ENCODE measurements at places on chromosomes 11 and 22.

DNA sequence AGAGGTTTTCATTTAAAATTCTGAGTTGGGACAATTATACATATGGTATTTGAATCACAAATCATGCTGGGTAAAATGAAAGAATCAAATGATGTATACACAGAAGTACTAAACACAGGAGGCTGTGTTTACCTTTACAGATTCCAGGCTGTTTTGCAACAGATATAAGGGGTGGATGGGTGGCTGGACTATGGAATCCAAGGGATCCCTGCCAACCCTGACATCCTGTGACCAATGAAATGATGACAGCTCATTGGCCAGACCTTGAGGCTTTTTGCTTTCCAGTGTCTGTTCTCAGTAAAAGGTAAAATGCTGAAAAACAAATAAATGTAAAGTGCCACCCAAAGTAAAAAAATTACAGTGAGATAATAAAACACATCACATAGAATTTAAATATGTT is 3.3 kb upstream of the DDI1 start:
- no peak for DNase-seq

DNA sequence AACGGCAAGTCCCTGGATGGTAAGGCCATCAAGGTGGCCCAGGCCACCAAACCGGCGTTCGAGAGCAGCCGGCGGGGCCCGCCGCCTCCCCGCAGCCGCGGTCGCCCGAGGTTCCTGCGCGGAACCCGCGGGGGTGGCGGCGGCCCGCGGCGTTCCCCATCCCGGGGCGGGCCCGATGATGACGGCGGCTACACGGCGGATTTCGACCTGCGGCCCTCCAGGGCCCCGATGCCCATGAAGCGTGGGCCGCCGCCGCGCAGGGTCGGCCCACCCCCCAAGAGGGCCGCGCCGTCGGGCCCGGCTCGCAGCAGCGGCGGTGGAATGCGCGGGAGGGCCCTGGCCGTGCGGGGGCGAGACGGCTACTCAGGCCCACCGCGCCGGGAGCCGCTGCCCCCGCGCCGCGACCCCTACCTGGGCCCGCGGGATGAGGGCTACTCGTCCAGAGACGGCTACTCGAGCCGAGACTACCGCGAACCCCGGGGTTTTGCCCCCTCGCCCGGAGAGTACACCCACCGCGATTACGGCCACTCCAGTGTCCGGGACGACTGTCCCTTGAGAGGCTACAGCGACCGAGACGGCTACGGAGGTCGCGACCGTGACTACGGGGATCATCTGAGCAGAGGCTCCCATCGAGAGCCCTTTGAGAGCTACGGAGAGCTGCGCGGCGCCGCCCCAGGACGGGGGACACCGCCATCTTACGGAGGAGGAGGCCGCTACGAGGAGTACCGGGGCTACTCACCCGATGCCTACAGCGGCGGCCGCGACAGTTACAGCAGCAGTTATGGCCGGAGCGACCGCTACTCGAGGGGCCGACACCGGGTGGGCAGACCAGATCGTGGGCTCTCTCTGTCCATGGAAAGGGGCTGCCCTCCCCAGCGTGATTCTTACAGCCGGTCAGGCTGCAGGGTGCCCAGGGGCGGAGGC is 792 bp downstream of the RBMXL2 start:
- no peak for DNase-seq

- DNase-seq: no peak
Observed at GRCh38 chr11:11563200-11563975, 58.4 kb downstream of the GALNT18 start.

- no peak for DNase-seq
Observed at GRCh38 chr11:134371436-134372185, 39.8 kb downstream of the GLB1L2 start.

- no peak for DNase-seq
Observed at GRCh38 chr11:1939006-1939625, 8.0 kb upstream of the MRPL23 start.

GRCh38 chr11:85182441-85183387 is 444.4 kb downstream of the DLG2 start:
- no peak for DNase-seq

GRCh38 chr11:59186130-59186594 is 14.2 kb downstream of the DTX4 start:
- no peak for DNase-seq

- no peak for DNase-seq
Observed at GRCh38 chr11:59201353-59201752, 11.4 kb downstream of the MPEG1 start.

- DNase-seq: no peak
Observed at GRCh38 chr11:44906649-44907048, 44.0 kb downstream of the TP53I11 start.

DNA sequence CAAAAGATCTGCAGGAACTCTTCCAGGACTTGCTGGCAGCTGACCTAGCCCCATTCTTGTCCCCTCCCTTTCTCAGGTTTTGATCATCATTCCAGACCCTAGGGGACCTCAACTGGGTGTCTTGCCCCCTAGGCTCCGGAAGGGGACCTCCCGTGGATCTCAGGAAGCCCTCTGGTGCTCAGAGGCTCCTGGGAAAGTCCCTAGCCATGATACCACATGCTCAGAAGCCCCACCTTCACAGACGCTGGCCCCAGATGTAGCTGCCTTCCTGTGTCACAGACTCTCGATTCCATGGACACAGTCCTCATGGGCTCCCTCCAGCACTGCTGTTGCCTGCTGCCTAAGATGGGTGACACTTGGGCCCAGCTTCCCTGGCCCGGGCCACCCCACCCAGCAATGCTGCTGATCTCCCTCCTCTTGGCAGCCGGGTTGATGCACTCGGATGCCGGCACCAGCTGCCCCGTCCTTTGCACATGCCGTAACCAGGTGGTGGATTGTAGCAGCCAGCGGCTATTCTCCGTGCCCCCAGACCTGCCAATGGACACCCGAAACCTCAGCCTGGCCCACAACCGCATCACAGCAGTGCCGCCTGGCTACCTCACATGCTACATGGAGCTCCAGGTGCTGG is at the start of gene LRRC55:
TSS of gene LRRC55 (plus strand) at position 276 of the 628 bp plus-strand sequence. CDS start at position 346, 70 bp downstream.
- no peak for DNase-seq

DNA sequence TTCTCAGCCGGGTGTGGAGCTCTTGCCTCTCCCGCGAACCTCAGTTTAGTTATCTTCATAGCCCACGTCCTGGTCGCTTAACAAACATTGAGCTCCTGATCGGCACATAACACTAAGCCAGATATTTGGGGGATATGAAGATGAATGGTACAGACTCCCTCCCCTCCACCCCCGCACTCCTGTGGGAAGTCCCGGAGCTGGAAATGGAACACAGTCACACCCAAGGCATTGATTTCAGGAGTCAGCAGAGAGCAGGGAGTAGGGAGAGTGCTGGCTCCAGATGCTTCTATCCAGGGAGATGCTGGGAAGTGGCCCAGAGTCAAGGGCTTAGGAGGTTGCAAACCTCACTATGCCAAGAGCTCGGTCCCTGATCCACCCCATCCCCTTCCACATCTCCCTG is 26.1 kb upstream of the CABP7 start:
- no peak for DNase-seq

DNA sequence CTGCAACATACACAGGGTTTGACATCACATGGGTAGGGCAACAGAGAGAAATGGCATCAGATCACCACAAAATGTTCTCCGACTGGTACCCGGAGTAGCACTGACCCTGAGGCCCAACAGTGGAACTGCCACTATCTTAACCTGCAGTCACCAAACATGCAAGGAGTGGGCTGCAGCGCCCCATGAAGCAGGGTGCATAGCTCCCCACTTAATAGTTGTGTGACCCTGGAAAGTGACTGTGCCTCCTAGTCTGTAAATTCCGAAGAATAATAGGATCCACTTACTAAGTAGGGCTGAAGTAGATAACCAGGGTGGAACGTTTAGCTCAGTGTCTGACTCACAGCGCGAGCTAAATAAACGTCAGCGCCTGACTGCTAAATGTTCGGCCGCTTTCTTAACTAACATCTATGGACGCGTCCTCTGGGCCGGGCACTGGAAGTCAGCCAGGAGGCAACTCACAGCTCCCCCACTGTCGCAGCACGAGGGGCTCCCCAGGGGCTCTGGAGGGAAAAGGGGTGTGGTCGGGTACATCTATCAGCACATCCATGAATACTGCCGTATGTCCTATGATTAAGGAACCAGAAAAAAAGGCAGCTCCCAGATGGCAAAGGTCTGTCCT is 777 bp downstream of the LTO1 start:
- DNase-seq: no peak

DNA sequence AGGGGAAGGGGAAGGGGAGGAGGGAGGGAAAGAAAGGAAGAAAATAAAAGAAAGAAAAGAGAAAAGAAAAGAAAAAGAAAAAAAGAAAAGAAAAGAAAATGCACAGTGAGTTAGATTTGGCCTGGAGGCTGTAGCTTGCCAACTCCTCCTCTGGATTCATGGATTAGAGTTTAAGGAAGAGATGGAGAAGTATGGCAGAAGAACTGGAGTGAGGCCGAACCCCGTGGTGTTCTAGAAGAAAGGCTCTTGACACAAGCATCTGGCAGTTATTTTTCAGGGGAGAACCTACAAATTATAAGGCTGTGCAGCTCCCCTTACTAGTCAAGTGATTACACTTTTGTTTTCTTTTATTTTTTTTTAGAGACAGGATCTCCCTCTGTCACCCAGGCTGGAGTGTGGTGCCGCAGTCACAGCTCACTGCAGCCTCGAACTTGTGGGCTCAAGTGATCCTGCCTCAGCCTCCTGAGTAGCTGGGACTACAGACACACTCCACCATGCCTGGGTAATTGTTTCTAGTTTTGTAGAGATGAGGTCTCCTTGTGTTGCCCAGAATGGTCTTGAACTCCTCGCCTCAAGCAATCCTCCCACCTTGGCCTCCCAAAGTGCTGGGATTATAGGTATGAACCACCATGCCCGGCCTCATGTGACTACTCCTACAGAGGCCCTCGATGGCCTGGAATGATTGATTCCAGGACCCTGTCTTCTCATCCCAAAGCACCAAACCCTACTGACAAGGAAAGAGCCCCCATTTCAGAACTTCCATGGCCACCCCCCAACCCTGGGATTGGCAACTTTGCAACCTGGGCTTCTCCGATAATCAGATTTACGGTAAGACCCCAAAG is 19.5 kb downstream of the ZNF74 start:
- DNase-seq: no peak

GRCh38 chr11:95229199-95229992 is 1.6 kb downstream of the SESN3 start:
- DNase-seq: no peak

DNA sequence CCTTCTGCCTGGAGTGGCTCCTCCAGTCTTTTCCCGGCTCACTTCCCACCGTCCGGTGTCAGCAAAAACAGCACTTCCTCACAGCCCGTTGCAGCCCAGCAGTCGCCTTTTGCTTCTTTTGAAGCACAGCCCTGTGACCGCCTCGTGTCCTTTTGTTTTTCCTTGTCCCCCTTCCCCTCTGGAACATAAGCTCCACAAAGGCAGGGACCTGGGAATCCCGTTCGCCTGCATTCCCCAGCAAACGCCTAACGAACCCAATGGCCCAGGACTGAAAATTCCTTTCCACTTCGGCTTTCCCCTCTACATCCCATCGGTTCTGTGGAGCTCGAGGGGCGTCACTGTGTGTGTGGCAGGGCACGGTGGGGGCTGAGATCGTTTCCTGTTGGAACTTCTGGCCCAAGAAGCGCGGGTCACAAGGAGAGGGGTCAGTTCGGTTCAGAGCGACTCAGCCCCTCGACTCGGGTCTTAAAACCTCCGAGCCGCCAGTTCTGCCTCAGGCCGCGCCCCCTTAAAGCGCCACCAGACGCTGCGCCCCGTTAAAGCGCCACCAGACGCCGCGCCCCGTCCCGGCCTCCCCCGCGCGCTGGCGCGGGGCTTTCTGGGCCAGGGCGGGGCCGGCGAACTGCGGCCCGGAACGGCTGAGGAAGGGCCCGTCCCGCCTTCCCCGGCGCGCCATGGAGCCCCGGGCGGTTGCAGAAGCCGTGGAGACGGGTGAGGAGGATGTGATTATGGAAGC is 841 bp downstream of the RIC8A start:
- peak; percentile 84 for DNase-seq

GRCh38 chr11:132782102-132782501 is 750.2 kb downstream of the OPCML start:
- DNase-seq: no peak

DNA sequence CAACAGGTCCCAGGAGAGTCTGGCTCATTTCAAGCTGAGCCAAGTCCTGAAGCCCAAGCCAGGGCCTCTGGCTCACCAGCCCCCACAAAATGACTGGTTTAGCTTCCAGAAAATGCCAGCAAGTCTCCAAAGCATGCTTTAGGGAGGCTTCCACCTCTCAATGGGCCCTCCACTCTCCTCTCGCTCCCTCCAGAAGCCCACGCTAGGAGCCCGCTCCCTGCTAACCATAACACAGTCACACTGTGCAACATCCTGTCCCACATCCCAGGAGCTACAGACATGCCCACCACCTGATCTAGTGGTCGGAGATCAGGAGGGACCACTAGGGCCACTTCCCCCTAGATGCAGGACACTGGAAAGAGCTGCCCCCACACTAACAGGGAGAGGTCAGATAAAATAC is 6.9 kb downstream of the SULT4A1 start:
- no peak for DNase-seq

DNA sequence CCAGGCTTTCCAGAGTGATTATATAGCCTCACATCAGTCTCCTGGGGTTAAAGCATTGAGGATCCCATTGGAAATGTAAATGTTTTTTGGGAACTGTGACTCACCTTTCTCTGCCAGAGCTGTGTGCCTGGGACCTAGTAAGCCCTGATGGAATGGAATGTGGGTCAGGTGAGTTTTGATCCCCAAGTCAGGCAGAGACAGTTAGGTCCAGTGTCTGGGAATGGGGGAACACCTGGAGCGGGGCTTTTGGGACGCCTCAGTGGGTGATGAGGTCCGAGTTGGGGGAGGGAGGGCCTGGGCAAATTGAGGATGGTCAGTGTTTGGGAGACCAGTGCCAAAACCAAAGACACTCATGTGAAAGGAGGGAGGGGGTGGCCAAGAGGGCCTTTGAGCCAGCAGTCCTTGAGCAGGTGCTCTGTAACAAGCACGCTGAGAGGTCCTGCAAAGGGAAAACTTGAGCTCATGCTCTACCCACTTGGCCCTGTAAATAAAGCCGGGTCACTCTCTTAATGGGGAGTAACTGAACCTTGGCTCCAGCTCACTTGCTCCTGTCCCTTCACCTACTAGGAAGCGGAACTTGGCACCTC is 104.7 kb downstream of the NAV2 start:
- DNase-seq: no peak

DNA sequence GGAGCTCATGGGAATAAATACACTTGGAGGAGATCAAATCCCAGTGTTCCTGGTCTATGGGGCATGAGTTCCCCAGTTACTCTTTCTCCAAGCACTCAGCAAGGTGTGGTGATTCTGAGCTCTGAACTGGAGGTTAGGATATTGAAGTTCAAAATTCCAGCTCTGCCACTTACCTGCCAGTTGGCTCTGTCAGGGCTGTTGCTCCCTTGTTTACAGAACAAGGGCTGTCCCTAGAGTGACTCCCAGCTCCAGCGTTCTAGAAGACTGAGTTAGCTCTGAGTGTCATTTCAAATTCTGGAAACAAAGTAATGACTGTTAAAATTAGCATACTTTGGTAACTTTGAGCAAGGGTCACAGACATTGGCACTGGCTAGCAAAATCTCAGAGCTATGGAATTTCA is 69.7 kb upstream of the ZBED5 start:
- DNase-seq: no peak

DNA sequence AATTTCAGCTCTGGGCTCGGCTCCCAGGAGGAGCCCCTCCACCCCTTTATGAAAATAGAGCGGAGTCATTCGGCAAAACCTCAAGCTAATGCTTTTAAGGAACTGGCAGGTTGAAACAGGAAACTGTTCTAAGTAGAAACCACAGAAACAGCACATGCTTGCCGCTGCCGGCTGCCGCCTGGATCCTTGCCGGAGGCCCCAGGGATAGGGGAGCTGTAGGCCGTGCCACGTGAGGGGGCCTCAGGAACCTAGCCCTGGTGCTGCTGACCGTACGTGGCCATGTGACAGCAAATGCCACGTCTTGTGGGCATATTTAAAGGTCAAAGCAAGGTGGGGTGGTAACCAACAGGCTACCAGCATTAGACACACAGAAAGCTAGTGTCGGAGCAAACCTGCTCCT is 77.9 kb upstream of the TIMP3 start:
- peak; percentile 21 for DNase-seq
